ENCODE measurements at places on chromosomes 12 and 14. TPM values are rescaled to one million over a fixed set of nuclear protein-coding genes. Genes with fewer than 3 reads are reported as not detected.

The CEBPE gene
- polyA plus RNA-seq: 0.19 TPM

The PIANP gene
- 8.1 TPM for polyA plus RNA-seq

The LIN7A gene
- 19.9 TPM for polyA plus RNA-seq

The SPIC gene
- not detected for polyA plus RNA-seq

The NKX2-1 gene
- polyA plus RNA-seq: not detected

The IGF1 gene
- polyA plus RNA-seq: 3.3 TPM

The MTERF2 gene
- polyA plus RNA-seq: 33.9 TPM

- DNase-seq: no peak
Observed at GRCh38 chr14:101781240-101782061, 19.9 kb downstream of the PPP2R5C start.

GRCh38 chr12:91400271-91400670 is 217.7 kb upstream of the DCN start:
- DNase-seq: no peak

GRCh38 chr12:12282761-12283425 is 16.0 kb upstream of the LRP6 start:
- DNase-seq: no peak

GRCh38 chr12:128664501-128664900 is 159.3 kb downstream of the SLC15A4 start:
- DNase-seq: no peak

GRCh38 chr14:72512925-72513324 is 381.0 kb downstream of the DPF3 start:
- DNase-seq: no peak

DNA sequence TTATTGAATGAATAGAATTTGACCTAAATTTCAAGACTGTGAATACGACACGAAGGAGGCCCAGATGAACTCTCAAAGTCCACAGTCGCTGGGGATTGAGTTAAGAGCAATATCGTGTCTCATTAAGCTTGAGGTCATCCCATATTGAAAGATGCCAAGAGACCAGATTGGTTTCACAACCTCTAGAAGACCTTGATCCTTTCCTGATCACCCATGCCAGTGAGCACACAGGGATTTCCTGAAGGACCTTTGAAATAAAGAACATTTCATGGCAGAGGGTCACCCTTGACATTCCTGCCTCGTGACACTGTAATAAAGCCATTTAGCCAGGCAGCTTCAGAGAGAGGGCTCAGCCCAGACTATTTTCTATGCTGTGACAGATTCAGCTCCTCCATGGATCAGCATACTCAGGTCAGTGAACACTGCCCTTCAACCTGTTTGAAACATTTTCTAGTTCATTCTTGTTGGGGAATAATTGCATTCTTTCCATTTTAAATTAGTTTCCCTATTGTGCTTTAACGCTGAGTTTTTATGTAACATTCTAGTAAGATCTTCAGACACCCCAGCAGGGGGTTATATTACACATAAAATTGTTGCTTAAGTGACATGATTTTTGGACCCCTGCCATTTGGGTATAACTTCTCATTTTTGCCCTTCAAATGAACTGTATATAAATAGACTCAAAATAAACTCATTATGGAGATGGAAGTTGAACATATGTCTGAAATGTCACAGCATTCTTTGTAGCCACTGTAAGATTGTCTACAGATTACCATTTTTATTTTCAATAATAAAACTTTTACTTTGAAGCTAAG is 213.2 kb downstream of the C12orf50 start:
- DNase-seq: no peak

- DNase-seq: no peak
Observed at GRCh38 chr14:43014338-43014737, 1407.7 kb downstream of the LRFN5 start.

DNA sequence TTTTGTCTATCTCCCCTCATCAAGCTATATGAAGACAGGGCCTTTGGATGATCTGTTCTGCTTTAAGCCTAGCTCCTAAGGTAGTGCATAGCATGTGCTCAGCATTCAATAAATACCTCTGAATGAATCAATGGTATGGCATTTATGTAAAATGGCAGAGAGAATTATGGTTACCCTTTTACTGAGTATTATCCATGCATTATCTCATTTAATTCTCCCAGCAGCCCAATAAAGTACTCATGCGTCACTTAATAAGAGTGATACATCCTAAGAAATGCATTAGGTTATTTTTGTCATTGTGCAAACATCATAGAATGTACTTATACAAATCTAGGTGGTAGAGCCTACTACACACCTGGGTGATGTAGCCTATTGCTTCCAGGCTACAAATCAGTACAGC is 269.7 kb downstream of the KSR2 start:
- DNase-seq: no peak

GRCh38 chr12:29625359-29625953 is 128.0 kb upstream of the OVCH1 start:
- no peak for DNase-seq
